ENCODE measurements at places on chromosomes 3 and 15.

DNA sequence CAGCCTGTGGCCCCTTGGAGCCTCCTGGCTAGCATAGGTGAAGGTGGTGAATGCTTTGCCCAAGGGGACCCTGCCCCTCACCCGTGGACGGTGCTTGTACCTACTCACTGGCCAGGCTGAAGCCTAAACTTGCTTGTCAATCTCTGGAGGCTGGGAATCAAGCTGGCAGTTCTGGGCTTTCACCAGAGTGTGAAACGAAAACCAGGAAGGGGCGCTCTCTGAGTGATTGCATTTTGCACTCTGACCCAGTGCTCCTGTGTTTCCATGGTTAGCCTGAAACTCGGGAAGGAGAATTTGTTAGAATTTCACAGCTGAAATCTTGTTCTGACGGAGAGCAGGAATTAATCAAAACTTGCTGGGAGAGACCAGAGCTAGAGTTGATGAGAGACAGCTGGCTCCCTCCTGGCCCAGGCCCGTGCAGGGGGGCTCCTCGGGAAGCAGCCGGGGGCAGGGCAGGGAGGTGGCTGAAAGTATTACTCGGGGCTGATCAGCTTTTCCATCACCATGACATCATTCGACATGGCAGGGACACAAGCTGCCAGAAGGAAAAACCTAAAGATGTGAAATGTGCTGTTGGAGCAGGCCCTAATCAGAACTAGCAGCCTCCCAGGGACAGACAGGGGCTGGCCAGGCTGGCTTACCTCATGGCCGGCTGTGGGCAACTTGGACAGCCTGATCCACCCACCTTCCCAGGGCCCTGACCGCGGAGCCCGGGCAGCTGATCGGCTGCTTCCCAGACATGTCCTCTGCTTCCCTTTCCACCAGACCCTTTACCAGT, 323.6 kb upstream of the CTDSPL start:
- DNase-seq = no peak

DNA sequence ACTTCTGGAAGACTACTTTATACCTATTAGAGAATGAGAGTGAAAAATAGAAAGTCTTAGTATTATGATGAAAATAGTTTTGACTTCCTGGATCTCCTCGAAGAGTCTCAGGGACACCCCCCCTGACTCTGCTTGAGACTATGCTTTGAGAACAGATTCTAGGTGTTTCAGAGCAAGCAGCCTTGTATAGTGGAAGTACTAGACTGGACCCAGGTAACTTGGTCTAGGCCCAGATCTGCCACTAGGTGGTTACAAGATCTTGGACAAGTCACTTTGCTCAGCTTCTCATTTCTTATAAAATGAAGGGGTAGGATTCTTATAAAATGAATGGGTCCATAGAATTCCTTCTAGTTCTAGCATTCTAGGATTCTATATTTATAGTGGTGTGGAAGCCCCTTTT, 9.1 kb downstream of the ABHD5 start:
- DNase-seq = no peak

- no peak for DNase-seq
These were observed 51.9 kb downstream of the KY start for GRCh38 chr3:134598763-134599545.

DNA sequence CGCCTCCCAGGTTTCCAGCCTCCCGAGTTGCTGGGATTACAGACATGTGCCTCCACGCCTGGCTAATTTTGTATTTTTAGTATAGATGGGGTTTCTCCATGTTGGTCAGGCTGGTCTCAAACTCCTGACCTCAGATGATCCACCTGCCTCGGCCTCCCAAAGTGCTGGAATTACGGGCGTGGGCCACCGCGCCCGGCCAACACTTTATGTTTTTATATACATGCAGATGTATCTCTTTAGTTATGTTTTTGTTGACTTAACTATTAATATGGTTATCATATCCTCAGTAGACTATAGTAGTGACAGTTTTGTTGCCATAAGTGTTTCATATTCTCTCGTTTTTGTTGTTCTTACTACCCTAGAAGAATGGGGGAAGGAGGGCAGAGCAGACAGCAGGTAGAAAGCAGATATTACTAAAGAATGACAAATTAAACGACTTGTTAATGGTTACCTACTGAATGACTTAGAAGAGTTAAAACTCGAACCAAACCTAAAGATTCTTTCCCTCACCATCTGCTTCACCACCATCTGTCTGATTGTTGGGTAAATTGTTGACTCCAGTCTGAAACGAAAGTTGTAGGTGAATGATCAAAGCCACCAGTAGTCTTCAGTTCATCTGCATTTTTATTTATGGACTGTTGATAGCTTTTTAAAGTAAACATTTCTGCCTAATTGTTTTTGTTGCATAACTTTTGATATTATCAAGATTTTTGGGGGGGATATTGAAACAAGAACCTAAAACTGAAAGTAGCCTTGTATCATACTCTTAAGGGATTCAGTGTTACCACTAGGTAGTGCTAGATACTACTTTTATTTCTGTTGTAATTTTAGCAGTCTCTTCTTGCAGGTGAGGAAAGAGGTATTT, 89.3 kb downstream of the RASA2 start:
- peak; percentile 27 for DNase-seq

DNA sequence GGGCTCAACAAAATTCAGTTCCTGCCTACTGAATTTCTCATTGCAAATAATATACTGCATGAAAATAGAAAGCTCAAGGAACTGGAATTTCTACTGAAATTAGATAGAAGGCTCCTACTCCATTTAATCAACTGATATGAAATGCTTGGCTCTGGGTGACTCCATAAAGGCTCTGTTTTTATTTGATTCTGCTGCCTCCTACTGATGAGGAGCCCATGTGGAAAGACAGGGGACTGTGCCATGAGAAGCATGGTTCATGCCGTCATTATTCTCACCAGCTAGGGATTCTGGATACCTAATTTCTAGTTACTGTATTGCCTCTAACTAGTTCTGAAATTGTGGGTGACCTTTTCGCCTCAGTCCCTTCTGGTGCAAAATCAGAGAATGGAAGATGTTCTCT, 366.2 kb upstream of the DPH6 start:
- DNase-seq = no peak

DNA sequence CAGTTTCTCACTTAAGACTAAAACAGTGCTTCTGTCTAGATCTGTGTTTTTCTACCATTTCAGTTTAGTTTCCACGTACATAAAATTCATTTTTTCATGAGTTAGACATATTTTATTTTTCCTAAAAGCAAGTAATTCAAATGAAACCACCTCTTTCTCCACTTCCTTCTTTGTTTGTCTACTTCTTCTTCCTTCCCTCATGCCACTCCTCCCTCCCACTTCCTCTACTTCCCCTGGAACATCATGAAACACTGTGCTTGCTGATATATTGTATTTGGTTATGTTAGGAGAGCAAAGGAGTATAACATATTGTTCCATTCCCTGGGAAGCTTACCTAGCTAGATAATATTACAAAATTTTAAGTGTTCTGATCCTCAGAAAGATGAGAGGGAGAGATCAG, 36.7 kb upstream of the GOLGA8B start:
- DNase-seq = no peak
